MG63 (cell line): ENCODE measurements at places on chromosomes 12 and 14. TPM values are rescaled to one million over a fixed set of nuclear protein-coding genes. Genes with fewer than 3 reads are reported as not detected.

- no peak for DNase-seq
Observed at GRCh38 chr12:39620659-39621658, 1.4 kb upstream of the ABCD2 start.

- DNase-seq: no peak
Observed at GRCh38 chr12:115267464-115267863, 583.5 kb upstream of the TBX3 start.

DNA sequence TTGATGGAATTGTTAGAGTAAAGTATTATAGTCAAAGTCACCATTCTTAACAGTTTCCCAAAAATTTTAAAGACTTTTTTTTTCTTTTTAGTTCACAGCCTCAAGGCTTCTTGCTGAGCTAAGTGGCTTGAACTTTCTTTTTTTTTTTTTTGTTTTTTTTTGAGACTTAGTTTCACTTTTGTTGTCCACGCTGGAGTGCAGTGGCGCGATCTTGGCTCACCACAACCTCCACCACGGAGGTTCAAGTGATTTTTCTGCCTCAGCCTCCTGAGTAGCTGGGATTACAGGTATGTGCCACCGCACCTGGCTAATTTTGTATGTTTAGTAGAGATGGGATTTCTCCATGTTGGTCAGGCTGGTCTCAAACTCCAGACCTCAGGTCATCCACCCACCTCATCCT lies 92.8 kb downstream of the SETD3 start:
- DNase-seq: no peak

- DNase-seq: no peak
Observed at GRCh38 chr14:99136401-99136800, 135.6 kb downstream of the BCL11B start.

- peak; percentile 33 for DNase-seq
Observed at GRCh38 chr14:69475194-69475818, 9.2 kb upstream of the PLEKHD1 start.

GRCh38 chr12:47753021-47754001 lies 5.4 kb downstream of the RAPGEF3 start:
- DNase-seq: peak; percentile 84

DNA sequence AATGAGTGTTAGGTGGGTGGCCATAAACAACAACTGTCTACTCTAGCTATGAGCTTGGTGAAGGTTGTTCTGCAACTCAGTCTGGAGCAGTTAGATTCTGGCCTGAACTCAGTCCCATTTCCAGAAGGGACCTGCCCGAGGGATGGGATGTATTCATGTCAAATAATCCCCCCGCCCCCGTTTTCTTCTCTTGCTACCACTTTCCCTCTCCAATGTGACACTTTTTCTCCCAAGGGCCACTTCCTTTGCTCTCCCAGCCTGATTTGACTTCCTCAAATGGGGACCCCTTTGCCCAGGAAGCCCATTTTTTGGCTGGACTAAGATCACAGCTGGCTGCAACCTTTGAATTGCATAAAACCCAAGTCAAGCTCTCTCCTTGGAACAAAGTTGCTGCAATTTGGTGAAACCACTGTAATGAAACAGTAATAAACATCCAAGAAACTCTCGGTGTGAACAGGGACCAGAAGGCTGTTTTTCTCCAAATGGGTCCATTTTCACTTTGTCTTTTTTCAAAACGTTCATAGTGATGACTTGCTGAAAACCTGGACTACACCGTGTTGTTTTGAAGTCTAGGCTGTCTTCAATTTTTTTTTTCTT lies 137.2 kb upstream of the GSC start:
- no peak for DNase-seq

DNA sequence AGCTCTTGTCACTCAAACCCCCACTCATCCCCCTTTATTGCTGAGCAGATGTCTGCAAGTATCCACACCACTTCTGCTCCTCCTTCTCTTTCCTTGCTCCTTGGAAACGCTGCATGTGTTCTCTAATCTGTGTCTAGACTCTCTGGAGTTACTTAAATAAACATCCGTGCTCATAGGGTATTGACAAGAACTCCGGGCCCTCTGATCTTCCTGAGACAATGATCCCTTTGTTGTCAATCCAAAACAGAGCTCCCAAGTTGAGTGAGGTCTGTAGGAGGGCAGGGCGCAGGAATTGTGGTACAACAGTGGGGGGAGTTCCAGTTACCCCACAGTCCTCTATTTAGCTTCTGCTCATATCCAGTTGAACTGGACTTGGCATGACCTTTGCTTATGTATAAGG lies 489.0 kb downstream of the SNAPC1 start:
- DNase-seq: no peak

- DNase-seq: no peak
Observed at GRCh38 chr14:52741865-52742264, 11.9 kb downstream of the STYX start.

KCNA1 gene
- not detected in 2 replicates for total RNA-seq

DNA sequence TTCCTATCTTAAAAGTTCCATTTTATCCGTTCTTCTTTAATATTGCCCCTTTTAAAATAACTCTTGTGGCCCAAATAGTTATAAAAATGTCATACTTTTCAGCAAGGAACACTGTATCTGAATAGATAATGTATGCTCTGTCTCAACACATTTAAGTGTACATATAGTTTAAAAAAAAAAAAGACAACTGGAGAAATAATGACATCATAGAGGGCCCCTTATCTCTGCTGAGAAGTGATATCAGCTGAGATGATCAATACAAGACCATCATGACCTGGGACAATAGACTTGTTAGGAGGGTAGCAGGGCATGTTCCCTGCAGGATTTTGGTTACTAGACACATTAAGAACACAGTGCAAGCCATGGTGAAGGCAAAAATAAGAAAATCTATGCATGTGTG lies 77.5 kb downstream of the PEBP1 start:
- DNase-seq: no peak

- no peak for DNase-seq
Observed at GRCh38 chr12:82574191-82574590, 112.5 kb upstream of the TMTC2 start.

GRCh38 chr12:99278899-99279298 lies 368.7 kb upstream of the GARIN6 start:
- DNase-seq: no peak

- no peak for DNase-seq
Observed at GRCh38 chr12:45292486-45293195, 76.7 kb downstream of the ANO6 start.

CLMN gene
- total RNA-seq: 0.35 and 1.2 TPM in 2 replicates

GRCh38 chr14:56798447-56799342 lies 11.6 kb downstream of the OTX2 start:
- DNase-seq: no peak

GRCh38 chr12:26281320-26281719 lies 85.9 kb downstream of the SSPN start:
- no peak for DNase-seq

- DNase-seq: no peak
Observed at GRCh38 chr14:61240206-61240605, 40.9 kb downstream of the TMEM30B start.

RD3L gene
- not detected in 2 replicates for total RNA-seq

DNA sequence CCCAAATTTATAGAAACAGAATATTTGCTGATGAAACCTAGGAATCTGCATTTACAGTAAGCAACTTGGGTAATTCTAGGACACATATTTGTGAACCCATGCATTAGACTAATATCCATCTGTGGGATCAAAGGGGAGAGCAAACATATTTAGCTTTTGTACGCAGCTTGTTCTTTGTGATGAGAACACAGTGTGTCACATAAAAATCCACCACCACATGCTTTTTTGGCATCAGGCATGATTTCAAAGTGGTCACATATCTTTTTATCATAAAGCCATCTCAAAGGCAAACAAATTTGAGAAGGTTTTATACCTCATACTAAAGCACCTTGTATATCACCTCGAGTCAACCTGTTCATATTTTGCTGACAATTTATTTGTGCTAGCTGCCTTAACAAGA lies 15.7 kb downstream of the DNAL1 start:
- no peak for DNase-seq

POU6F1 gene
- total RNA-seq: 0.74 and 2.7 TPM in 2 replicates

GRCh38 chr12:58819985-58820384 lies 100.3 kb downstream of the LRIG3 start:
- DNase-seq: no peak
